Stimulated activated CD8-positive, alpha-beta memory T cell treated with anti-CD3 and anti-CD28 coated beads, Interleukin-7, amount 100 ng/mL, for 1 hour (primary cell): ENCODE measurements at places on chromosomes 2 and 18.
A peak's percentile ranks its signal among the peaks of the same experiment; 100 is the strongest.

GRCh38 chr2:6909431-6910385, 7.5 kb upstream of the RNF144A start:
- DNase-seq, result no peak

GRCh38 chr2:75751824-75752468, 41.2 kb upstream of the GCFC2 start:
- DNase-seq, result no peak

DNA sequence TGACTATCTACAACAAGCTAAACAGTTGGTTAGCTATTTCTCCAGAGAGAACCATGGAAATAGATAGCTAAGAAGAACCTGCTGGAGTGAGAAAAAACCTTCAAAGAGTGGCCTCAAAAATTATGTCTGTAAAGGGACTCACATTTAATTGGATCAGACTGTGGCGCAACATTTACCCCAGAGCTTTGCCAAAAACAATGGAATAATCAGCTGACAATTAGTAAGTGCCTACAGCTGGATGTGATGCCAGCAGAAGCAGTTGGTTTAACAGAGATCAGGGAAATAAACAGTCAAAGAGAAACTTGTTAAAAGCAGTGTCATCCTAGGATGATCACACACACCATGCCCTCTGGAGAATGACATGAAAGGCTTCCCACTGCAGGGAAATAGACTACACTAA, 310.7 kb downstream of the CLIP4 start:
- DNase-seq, result no peak

DNA sequence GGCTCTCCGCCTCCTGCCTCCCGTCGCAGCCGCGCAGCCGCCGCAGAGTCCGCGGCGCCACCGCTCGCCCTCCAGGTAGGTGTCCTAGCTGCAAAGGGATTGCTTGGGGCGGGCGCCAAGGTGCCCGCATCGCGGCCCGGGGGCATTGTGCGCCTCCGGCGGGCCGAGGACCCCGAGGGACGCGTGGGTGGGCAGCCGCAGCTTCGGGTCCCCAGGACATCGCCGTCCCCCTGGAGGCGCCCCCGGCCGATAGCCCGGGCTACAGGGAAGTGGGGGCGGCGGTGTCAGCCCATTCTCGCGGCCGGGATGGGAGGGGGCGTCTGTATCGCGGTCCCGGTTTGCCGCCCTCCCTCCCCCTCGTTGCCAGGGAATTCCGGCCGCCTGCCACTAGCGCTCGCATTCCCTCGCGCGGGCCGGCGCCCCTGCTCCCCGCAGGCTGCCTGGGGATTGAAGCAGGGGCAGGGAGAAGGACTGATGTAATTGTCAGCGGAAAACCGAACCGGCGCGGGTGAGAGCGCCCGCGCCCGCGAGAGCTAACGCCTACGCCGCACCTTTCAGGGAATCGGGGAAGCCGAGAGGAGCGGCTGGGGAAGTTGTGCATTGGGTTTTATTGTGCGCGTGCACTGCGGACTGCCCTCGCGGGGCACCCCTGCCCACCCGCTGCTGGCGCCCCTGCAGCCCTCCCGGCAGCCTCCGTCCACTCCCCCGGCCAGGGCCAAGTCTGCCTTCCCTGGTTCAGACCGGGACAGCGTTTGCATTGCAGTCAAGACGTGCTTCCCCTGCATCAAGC, 483 bp downstream of the OSBPL6 start:
- no peak for DNase-seq

DNA sequence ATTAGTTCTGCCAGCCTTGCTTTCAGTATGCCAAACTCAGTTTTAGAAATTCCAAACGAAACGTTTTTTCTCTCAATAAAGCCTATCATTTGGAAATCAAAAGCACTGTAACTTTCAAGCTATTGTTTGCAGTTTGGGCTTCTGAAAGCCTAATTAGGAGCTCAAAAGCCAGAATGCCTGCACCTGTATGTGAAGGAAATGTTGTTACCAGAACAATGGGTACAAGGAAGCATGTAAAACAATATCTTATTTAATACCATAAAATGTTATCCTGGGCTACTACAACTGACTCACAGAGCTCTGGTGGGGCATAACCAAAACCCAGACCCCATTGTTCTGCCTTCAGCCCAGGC, 12.6 kb upstream of the GULP1 start:
- DNase-seq, result no peak

- DNase-seq, result no peak
These were observed 58.3 kb upstream of the UPP2 start for GRCh38 chr2:158043181-158043948.

DNA sequence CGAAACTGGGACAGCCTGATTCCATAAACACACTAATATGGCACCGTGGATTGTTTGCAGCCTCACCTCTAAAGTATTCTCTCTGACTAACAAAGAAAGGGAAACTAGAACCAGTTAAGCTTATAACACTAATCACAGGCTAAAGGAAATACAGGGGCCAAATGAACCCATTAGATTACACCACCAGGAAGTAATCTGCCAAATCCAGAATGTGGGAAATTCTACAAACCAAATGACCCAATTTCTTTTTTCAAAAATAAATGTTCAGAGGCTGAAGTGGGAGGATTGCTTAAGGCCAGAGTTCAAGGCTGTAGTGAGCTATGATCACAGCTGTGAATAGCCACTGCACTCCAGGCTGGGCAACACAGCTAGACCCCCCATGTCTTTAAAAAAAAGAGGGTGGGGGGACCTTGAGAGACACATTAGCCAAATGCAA, 1.5 kb upstream of the MPPE1 start:
- no peak for DNase-seq

DNA sequence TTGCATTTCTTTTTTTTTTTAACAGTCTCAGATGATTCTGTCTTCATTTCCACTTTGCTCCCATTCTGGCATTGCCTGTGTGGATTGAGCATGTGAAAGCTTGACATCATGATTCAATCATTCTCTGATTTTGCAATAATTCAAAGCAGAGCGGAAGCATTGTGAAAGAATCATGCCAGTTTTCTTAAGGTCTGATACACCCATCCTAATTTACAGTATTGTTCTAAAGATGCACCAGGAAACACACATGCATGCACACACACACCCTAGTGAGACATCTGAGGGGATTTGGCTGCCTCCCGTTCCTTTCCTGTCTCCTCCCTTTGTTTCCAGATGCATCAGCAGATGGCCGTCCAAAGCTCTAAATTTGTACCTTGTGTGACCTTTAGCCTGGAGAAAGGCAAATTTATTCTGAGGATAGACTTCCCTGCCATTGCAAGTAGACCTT, 97.3 kb downstream of the FMNL2 start:
- DNase-seq, result no peak

DNA sequence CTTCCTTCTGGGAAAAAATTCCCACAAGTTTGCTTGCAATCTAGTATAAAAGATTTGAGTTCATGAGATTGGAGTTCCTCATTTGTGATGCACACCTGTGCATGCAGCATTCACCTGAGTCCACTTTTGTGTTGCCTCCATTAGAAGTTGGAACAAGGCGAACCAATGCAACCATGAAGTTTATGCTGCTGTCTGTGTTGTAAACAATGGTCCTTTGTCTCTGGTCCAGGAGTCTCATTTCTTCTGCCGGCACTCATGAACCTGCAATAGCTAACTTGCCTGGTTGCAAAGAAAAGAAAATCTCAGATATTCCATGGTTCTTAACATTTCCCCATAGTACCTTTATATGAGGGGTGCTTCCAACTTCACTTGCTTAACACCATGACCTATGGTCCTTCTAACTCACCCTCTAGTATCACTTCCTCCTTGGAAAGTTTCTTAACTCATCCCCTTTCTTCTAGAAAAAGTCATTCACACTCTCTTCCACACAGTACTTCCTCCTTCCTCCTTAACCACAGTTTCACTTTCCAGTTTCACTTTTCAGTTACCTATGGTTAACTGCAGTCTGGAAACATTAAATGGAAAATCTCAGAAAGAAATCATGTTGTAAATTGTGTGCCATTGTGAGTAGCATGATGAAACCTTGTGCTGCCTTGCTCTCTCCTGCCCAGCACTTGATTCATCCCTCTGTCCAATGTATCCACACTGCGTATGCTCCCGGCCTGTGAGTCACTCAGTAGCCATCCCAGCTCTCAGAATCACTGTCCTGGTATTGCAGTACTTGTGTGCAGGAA, 128.8 kb upstream of the TRIB2 start:
- no peak for DNase-seq

- no peak for DNase-seq
These were observed 130.5 kb upstream of the SLC1A4 start for GRCh38 chr2:64858541-64859311.

GRCh38 chr2:188979187-188980114, 5.3 kb downstream of the COL3A1 start:
- no peak for DNase-seq

DNA sequence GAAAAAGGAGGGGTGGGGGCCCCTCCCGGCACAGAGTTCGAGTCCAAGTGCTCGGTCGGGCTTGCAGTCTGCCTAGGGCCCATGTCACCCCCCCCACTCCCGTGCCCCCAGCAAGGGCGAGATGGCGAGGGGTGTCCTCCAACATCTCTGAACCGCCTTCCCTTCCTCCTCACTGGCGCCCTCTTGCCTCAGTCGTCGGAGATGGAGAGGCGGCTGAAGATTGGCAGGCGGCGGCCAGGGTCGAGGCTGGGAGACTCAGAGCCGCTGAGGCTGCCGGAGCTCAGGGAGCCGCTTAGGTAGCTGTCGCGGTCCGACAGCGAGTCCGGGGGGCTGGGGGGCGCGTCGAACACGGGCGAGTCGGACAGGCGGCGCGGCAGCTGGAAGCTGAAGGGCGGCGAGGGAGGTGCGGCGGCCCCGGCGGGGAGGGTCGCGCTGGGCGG, 2.3 kb downstream of the ZFP36L2 start:
- peak; percentile 58 for DNase-seq

GRCh38 chr18:47775961-47776360, 154.5 kb downstream of the SMAD2 start:
- DNase-seq, result no peak

- DNase-seq, result no peak
These were observed 152.9 kb downstream of the NCKAP5 start for GRCh38 chr2:133415210-133415876.

DNA sequence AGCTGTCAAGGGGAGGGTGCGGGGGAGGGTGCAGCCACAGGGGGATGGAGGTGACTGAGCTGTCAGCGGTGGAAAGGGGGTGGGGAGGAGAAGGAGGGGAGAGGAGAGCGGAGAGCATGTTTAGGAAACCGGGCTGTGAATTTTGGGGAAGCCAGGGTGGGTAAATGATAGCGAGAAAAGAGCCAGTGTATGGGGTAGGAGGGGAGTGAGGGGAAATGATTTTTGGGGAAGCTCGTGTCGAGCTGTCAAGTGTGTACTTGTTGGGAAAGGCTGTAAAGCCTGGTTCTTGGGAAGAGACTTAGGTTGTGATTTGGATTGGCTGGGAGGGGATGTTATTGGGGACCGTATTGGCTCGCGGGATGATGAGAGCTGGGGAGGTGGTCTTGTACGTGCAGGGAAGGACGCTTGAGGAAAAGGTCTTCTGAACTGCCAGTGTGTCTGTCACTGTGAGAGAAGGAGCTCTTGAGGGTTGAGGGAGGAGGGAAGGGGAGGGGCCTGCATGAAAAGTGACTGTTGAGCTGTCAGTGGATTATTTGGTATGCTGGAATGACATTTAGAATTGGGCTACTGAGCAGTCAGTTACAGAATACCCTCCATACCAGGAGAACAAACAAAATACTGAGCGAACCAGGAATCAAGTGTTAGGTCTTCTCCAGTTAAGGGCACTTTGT, 1.0 kb downstream of the UBR3 start:
- no peak for DNase-seq

- DNase-seq, result no peak
These were observed 229.0 kb upstream of the ZNF804A start for GRCh38 chr2:184369307-184369706.

- DNase-seq, result no peak
These were observed 16.5 kb downstream of the CNRIP1 start for GRCh38 chr2:68303033-68303901.

- DNase-seq, result no peak
These were observed 15.6 kb upstream of the ACTG2 start for GRCh38 chr2:73877071-73877802.

DNA sequence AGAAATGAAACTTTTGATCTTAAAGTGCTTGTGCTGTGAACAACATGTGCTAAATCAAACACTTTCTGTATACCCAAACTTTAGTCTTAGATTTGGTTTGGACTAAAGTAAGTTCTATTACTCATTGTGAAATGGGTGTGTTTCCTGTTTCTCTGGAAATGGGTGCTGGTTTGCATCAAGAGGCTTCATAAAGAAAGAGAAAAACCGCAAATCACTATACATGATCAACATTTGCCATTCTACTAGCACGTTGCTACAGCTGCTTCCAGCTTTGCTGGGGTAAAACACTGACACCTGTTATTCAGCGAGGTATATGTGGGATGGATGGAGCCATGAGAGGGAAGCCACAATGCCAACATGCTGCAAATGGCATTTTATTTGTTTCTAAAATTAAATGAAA, 547.0 kb upstream of the ACVR2A start:
- DNase-seq, result no peak

DNA sequence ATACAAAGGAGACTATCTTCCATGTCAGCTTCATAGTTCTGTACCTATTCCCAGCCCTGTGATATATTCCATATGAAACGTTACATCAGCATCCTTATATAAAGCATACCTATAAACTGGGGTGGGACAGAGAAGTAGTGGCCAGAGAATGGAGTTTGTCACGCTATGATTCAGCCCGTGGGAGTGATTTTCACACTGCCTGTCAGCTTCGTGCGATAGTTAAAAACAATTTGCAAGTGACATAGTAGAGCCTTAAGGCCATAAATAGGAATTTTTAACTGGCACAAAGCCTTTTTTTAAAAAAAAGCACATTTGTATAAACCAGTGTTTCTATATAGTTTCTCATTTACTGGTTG, 30.2 kb downstream of the PKP4 start:
- no peak for DNase-seq

DNA sequence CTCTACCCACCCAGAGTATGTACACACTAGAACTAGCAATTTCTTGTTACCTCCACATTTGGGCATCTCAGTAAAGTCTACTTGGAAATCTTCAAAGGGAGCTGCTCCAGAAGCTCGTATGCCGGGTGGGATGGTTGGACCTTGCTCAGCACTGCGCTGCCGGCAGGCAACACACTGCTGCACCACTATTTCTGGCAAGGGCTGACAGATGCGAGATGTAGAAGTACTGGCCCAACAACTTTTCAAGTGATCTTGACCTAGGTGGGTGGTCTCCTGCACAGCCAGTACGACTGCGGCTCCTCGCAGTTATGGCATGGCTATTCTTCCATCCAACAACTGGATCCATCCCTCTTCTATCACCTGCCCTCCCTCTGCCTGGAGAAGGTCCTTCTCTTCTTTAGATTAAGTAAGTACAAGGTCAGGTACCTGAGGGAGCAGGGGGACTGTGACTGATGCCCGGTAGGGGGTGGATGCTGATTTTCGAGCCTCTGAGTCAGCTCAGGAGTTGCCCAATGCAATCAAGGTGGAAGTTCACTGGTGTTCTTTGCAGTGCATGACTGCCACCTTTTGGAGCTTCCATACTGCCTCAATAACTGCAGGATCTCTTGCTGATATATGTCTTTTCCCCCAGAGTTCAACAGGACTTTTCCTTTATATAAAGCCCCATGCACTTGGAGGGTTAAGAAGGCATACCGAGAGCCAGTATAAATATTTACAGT, 100.4 kb upstream of the SLC1A4 start:
- no peak for DNase-seq

DNA sequence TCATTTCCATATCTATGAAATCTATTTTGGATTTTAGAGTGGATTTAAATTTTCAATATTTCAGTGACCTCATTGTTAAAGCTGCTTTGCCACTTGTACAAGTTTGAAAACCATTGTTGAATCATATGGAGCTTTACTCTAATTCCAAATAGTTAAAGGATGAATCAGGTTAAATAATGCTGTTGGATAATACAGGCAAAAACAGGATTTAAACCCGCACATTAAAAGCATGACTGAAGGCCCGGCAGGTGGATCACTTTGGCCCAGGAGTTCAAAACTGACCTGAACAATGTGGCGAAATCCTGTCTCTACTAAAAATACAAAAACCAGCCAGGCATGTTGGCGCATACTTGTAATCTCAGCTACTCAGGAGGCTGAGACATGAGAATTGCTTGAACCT, 68.3 kb downstream of the RIF1 start:
- DNase-seq, result no peak
